Stimulated activated CD4-positive, alpha-beta T cell treated with anti-CD3 and anti-CD28 coated beads, Interleukin-2, amount 100 ng/mL, for 24 hours (primary cell): ENCODE measurements at places on chromosomes 11 and 22.

GRCh38 chr11:27401833-27402316 is 38.9 kb upstream of the CCDC34 start:
- DNase-seq, result no peak

GRCh38 chr11:19912958-19913892 is 200.6 kb downstream of the NAV2 start:
- DNase-seq, result no peak

GRCh38 chr11:79480864-79481263 is 40.0 kb upstream of the TENM4 start:
- DNase-seq, result no peak

- DNase-seq, result no peak
Measured at GRCh38 chr22:27747396-27748221, 53.9 kb downstream of the MN1 start.

DNA sequence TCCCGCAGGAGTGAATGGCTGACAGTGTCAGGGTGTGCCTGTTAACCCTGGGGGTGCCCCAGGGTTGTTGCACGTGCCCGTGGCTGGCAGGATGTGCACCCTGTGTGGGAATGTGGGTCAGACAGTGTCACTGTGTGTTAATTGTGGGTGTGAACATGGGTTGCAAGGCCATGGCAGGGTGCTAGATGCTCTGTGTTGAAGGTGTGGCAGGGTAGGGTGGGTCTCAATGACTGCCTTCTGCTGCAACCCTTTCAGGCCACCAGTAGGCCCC is 8.3 kb downstream of the RIN1 start:
- no peak for DNase-seq

- no peak for DNase-seq
Measured at GRCh38 chr22:19098157-19098556, 24.1 kb downstream of the DGCR2 start.

GRCh38 chr22:33969045-33969444 is 48.8 kb upstream of the LARGE1 start:
- DNase-seq, result no peak

DNA sequence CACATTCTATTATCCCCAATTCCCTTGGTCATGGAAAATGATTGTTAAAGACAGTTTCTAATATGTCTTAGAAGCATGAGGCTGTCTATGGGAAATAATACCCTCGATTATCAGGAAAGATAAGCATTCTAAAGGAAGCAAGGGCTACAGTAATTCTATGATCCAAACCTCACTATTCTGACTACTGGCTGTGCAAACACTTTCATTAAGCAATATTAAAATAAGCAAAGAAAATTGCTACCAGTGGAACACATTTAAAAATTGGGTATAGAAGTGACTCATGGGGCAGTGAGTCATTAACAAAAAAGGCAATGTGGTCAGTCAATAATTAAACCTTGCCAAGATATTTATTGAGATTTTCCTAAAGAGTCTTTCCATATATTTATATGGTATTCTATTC is 1415.2 kb upstream of the TENM4 start:
- no peak for DNase-seq

- no peak for DNase-seq
Measured at GRCh38 chr11:3880724-3881123, 25.3 kb downstream of the STIM1 start.

- DNase-seq, result no peak
Measured at GRCh38 chr11:3164552-3165151, 458 bp downstream of the OSBPL5 start.

- no peak for DNase-seq
Measured at GRCh38 chr11:9633679-9634078, 30.2 kb upstream of the SWAP70 start.
